ENCODE measurements at places on chromosomes 6 and 20. TPM values are rescaled to one million over a fixed set of nuclear protein-coding genes. Genes with fewer than 3 reads are reported as not detected.

Gene HSF2
- 10.6 TPM for total RNA-seq

Gene OLIG3
- not detected for total RNA-seq

Gene TMC2
- total RNA-seq: not detected

Gene ACSS2
- 22.1 TPM for total RNA-seq

Gene ARG1
- not detected for total RNA-seq

Gene PHACTR2
- total RNA-seq: 13.3 TPM

Gene BFSP1
- total RNA-seq: not detected

Gene CAGE1
- total RNA-seq: 0.32 TPM

Gene TPD52L1
- total RNA-seq: not detected

Gene GINS1
- 3.6 TPM for total RNA-seq

Gene AHCY
- total RNA-seq: 43.6 TPM

Measured in B cell (primary cell).